ENCODE measurements at places on chromosomes 16 and 17.
A peak's percentile ranks its signal among the peaks of the same experiment; 100 is the strongest.

DNA sequence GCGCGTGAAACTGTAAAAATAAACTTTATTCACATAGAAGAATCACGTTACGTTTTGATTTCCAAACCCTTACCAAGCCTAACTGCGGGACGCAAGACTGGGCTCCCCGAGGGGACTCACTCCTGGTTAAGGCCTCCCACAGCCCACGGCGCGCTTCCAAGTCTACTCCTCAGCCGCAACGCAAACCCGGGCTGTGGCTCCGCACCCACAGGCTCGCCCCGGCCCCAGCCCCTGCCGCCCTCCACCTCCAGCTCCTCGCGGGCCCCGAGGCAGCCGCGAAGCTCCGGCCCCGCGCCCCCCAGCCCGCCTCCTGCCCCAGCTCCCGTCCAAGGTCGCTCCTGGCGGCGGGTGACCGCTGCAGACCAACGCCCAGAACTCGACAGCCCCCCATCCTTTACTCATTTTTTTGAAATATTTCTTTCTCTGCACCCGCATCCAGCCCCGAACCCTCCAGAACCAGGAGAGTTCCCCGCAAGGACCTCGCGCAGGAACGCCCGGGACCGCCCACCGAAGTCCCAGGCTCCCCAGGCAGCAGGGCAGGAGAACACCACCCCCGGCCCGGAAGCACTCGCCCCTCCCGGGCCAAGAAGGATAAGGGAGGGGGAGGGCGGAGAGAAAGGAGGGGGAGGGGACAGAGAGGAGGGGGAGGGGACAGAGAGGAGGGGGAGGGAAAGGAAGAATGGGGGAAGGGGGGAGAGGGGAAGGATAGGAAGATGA is 912 bp downstream of the USP22 start:
- peak; percentile 67 for DNase-seq

- no peak for DNase-seq
Observed at GRCh38 chr17:57006040-57006439, 28.1 kb downstream of the SCPEP1 start.

DNA sequence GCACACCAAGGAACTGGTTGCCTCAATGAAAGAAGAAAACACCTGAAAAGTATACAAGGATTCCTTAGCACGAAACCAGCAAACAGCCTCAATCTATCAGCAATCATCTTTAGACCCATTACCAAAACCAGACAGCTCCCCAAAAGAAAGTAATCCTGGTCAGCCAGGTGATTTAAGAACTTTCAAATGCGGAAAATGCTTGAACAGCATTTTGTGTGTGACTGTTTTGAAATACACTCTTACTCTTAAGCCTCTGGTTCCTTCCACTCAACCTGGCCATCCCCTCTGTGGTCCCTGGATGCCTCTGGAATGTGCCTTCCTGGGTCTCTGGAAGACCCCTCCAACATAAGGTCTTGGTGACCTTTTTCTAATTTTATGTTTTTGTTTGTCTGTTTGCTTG is 70.5 kb upstream of the NOG start:
- no peak for DNase-seq

GRCh38 chr16:68179855-68180254 is 56.1 kb downstream of the ESRP2 start:
- DNase-seq, result no peak

DNA sequence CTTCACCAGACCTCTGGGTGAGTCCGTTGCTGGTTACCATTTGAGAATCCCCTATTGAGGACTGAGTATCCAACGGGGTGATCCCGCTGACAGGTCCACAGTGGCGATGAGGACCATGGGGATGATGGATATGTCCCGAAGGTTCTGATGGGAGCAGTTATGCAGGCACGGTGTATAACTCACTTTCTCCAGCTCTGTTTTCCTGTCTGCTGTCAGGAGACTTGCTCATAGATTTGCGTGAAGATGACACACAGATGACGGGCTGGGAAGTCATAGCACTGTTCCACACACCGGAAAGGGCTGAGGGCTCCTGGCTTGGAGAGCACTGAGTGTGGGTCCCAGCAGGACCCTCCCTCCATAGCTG is 22.2 kb upstream of the ADCY7 start:
- no peak for DNase-seq

- peak; percentile 77 for DNase-seq
Observed at GRCh38 chr17:8288336-8289102, at the start of gene RANGRF. Gene RANGRF (plus strand): TSS chr17:8288670. CDS start chr17:8288789, 119 bp downstream.

GRCh38 chr16:68037841-68038597 is 14.9 kb downstream of the DUS2 start:
- DNase-seq, result no peak

- no peak for DNase-seq
Observed at GRCh38 chr17:64683796-64684195, 21.7 kb upstream of the SMURF2 start.

DNA sequence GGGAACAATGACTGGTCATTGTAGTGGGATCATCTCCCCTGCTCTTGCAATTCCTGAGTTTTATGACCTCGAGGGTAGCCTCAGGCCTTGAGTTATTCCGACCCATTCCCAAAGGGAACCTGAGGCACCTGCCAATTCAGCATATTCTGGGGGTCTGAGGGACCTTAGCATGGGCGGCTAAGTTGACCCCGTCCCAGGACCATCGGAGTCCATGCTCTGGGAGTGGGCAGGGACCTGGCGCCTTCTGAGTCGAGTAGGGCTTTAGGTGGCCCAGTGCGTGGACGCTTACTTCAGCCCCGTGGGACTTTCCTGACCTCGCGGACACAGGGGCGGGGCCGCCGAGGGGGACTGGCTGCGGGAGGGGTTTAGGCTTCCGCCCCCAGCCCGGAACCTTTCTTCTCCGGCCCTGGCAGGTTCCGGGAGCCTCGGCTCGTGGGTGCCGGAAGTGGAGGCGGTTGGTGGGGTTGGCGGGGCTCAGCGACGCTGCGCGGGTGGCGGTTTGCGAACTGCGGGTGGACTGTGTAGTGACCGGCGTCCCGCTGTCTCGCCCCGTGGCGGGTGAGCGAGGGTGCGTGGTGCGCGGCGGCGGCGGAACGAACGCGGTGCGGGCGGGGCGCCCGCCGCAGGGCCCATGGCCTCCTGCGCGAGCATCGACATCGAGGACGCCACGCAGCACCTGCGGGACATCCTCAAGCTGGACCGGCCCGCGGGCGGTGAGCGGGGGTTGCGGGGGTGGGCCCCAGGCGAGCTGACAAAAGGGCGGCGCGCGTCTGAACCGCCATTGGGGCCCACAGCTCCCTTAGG is at the start of gene EDC4:
Gene EDC4 (plus strand): TSS at position 422 of the 804 bp plus-strand sequence. CDS start 210 bp downstream, at position 632.
- DNase-seq, result peak; percentile 88

DNA sequence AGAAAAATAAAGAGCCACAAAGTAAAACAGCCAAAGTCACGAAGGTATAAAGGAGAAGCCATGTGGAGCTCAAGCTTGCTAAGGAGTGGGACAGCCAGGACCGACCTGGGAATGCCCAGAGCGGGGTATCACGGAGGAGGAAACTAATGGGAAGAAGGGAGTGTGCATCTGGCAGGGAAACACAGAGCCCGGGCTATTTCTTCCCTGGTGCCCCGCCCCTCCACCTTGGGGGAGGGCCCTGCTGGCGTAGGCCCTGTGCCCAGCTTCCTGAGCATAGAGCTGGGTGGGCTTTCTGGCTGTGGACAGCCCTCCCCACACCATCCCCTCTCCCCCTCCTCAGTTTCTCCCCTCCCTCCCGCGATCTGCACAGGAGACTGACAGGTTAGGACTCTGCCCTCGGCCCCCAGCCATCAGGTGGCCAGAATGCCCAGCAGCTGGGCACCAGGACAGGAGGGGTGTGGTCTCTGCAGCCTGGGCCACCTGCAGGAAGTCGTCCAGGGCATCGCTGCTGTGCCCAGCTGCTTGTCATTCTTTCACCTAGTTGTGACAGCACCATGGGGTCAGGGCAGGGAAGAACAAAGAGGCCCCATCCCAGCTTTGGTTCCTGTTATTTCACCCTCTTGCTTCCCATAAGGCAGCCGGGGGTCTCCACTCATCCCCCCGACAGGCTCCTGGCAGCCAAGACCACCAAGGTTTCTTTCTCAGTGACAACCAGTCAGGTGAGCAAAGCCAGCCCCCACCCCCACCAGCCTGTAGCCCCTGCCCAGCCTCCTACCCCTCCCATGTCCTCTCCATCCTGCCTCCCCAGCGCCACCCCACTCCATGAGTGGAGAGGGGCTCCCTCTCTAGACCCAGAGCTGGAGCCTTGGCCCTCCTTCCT is 7.1 kb upstream of the DCAF7 start:
- DNase-seq, result no peak

DNA sequence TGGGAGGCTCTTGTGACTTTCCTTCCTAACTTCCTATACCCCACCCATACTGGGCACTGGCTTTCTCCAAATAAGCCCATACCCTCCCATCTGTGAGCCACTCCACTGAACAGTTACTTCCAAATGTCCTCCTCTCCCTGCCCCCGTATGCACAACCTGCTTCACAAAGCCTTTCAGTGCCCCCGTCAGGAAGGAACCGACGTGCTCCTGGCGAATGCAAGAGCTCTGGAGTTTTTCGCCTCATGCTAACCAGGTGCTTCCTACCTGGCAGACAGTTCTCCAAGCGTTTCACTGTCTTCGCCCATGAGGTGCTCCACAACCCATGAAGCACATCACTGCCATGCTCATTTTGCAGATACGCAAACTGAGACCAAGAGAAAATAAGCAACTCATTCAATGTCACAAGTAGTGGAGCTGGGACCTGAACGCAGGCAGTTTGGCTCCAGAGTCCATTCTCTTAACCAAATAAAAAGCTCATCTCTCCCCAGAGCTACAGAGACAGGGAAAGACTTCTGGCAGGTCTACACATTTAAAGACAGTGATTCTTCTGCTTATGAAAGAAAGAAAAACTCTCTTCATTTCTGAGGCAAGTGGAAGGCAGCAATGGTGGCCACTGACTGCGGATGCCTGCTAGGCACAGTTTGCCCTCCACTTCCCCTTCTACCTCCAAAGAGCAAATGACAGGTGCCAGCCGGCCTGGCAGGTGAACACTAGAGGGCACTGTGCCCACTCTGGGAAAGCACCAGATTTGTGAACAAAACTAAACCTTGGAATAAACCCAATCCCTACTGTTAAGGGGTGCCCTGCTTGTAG is 23.8 kb downstream of the SPHK1 start:
- peak; percentile 38 for DNase-seq

DNA sequence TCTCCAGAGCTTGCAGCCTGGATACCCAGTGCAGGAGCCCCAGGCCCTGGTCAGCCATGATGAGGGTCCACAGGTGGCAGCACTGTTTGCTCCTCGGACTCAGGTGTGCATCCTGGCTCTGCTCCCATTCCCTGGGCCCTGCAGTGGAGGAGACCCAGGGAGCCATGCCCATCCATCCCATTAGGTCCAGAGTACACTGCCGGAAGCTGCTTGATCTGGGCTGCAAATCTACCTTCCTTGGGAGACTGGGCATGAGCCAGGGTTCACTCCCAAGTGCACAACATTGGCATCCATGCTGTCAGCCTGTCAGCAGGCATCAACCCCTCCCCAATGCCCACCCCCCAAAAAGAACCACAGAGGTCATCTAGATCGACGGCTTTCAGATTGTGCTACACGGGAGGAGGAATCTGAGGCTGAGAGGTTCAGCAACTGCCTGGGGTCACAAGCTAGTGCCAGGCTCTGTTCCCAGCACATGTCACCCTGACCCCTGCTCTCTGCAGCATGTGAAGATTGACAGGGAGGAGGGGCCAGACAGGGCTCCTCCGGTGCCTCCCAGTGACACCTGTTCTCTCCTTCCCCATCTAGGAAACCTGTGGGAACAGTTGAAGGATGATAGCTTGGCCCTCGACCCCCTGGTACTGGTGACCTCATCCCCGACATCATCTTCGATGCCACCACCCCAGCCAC is 15.7 kb downstream of the UNC119 start:
- no peak for DNase-seq

- DNase-seq, result no peak
Observed at GRCh38 chr16:87228363-87228762, 88.8 kb downstream of the C16orf95 start.

DNA sequence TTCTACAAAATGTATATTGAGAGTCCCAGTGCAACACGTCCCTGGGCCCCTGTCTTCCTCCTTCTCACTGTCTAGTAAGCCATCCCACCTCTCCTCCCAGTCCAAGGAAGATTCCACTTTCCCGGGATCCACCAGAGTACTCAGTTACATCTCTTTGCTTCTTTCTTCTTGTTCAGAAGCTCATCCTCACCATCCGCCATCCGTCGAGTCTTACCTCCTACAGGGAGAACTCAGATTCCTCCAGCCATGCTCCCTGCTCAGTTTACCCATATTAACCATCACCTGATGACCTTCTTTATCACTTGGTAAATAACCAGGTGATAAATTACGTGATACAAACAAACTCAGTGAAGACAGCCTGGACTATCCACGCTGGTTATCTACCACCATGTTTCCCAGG is 57.1 kb downstream of the CYTH1 start:
- no peak for DNase-seq

GRCh38 chr16:85331688-85332087 is 219.4 kb upstream of the CIBAR2 start:
- no peak for DNase-seq

DNA sequence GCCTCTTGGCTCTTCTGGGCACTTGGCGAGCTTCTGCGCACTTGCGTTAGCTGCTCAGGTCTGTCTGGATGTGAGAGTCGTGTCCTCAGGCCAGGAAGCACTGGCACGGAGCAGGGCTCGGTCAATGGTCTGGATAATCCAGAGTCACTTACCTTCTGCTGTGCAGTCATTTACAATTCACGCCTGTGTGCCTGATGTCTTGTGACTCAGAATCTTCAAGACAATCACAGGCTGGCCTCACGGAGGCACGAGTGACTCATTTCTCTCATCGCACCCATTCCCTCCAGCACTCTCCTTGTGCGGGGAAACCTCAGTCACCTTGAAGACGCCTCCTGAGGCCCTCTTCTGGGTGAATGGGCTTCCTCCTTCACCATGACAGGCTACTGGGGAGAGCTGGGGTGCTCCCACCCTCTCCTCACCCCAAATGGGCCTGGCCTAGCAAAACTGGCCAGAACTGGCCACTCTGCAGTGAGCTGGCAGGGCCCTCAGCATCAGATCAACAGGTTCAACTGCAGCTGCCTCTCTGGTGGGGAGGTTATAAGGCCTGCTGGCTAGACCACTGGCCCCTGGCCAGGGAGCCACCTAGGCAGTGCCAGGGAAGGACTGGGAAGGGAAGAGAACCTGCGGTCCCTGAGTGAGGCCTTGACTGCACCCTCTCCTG is 1.9 kb upstream of the CAPN15 start:
- peak; percentile 87 for DNase-seq

DNA sequence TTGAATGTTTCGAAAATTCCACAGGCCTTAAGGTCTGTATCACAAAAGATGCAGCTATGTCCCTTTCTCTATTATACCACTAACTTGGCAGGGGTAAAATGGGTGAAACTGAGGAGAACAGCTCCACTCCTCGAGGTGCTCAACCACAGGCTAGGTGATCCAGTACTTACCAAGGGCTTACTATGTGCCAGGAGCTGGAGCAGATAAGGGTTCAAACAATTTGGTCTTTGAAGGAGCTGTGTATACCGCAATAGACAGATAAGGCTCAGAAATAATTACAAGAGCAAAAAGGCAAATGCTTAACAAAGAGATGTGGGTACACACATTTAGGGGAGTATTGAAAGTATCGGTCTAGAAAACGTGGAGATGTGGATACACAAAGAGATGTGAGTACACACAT is 1.5 kb downstream of the XPO6 start:
- no peak for DNase-seq

- DNase-seq, result no peak
Observed at GRCh38 chr16:27499659-27500055, 50.1 kb downstream of the GTF3C1 start.

Data from iris pigment epithelial cell (primary cell).